Uterus (tissue), 4 donors: ENCODE measurements at places on chromosomes 6 and 20. TPM values are rescaled to one million over a fixed set of nuclear protein-coding genes. Genes with fewer than 3 reads are reported as not detected.

DNA sequence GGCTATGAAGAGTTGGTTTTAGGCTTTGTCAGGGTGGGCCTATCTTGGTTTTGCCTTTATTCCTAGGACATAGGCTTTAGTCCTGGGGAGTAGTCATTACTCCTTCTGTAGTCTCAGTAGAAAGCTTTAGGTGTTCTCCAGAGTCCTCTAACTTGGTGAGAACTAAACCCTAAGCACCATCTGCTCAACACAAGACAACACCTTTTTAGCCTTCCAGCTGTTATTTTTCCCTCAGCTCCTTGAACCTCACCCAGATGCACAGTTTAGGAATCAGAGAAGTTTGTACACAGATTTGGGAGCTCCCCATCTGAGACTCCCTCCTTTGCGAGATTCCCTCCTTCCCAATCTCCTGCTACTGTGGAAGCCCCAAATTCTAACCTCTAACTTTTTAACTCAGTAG, 141.3 kb downstream of the QRSL1 start:
- no peaks in the 10 kb centered on the region for H3K4me1 ChIP-seq
- H3K27ac ChIP-seq: no peak overlapping the region
- H3K27me3 ChIP-seq: no peaks in the 10 kb centered on the region
- no peak overlapping the region for H3K4me3 ChIP-seq
- no peak for DNase-seq

GRCh38 chr6:39707962-39708683, 17.1 kb downstream of the KIF6 start:
- H3K27ac ChIP-seq: no peak overlapping the region
- no peaks in the 10 kb centered on the region for H3K4me1 ChIP-seq
- H3K27me3 ChIP-seq: no peaks in the 10 kb centered on the region
- no peak for DNase-seq

Gene BTNL2
- total RNA-seq: not detected

Gene KIF13A
- 53.4 TPM for total RNA-seq
